ENCODE measurements at places on chromosomes 3 and 15. TPM values are rescaled to one million over a fixed set of nuclear protein-coding genes. Genes with fewer than 3 reads are reported as not detected.

The HYKK gene
- polyA plus RNA-seq, result 2.6 TPM

The SPSB4 gene
- polyA plus RNA-seq, result 5.7 TPM

The DAZL gene
- polyA plus RNA-seq, result not detected

The ISG20 gene
- polyA plus RNA-seq, result 3.1 TPM

The NTRK3 gene
- polyA plus RNA-seq, result 0.53 TPM

The TPM1 gene
- 13,651 TPM for polyA plus RNA-seq

The LSMEM2 gene
- polyA plus RNA-seq, result 29.7 TPM

The PLCH1 gene
- 0.23 TPM for polyA plus RNA-seq

The CCDC54 gene
- polyA plus RNA-seq, result not detected

The ITIH1 gene
- polyA plus RNA-seq, result not detected

DNA sequence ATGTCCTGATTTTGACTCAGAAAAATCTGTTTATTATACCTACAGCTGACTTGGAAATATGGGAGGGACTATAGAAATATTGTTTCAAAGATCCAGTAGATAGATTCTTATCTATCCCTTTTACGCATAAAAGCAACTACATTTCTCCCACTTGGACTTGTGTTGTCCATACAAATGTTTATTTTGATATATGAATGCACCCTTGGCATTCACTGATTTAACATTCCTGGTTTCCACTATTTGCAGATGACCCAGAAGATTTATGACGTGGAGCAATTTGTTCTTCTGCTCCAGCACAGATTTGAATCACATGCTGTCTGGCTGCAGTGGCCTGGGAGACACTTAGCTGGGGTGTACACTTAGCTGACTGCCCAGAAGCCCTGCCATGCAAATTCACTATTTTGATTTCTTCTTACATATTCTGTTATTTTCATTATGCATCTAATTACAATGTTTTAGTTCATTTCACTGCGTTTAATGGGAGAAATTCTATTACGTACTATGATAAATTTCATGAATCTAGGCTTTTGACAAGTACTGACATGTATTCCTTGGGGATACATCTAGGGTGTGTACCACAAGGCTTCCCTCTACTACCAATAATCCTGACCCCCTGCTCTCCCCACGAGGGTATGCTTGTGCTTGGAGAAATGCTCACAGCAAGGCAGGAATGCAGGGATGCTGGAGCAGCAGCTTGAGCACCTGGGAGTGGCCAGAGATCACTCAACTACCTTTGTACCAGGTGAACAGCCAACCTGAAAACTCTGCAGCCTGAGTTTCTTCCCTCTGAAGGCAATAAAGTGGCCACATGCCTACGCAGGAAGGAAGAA lies 223.6 kb upstream of the TBL1XR1 start:
- DNase-seq, result no peak

- DNase-seq, result no peak
Observed at GRCh38 chr3:89971329-89971728, 863.9 kb downstream of the EPHA3 start.

- DNase-seq, result no peak
Observed at GRCh38 chr3:112638327-112639020, 2.5 kb downstream of the CCDC80 start.

GRCh38 chr15:53129121-53129904 lies 339.2 kb upstream of the ONECUT1 start:
- DNase-seq, result no peak

DNA sequence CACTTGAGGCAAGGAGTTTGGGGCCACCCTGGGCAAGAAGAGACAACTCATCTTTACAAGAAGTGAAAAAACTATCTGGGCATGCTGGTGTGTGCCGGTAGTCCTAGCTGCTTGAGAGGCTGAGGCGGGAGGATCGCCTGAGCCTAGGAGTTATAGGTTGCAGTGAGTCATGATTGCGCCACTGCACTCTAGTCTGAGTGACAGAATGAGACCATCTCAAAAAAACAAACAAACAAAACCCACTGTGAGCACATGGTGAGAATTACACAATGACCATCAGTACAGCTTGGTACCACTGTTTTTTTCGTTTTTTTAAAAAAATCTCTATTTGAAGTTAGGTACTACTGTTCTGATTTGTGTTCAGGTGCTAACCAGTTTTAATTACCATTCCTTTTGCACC lies 13.6 kb downstream of the VPS39 start:
- DNase-seq, result no peak

GRCh38 chr3:14428087-14429033 lies 26.0 kb downstream of the SLC6A6 start:
- DNase-seq, result no peak

DNA sequence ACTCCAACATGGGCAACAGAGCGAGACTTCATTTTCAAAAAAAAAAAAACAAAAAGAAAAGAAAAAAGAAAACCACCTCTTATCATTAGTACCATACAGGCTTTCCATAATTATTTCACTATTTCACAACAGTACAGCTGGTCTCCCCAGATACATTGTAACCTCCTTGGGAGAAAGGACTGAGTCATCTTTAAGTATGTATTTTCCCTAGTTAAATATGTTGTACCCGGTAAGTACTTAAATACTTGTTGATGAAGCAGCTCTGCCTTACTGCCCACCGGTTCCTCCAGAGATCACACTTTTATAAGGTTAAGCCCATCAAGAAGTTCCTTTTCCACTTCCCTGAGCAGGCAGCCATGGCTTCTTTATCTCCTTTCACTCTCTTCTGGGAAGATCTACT lies 789.5 kb upstream of the CFAP20DC start:
- no peak for DNase-seq

- DNase-seq, result no peak
Observed at GRCh38 chr3:143360244-143360643, 240.7 kb downstream of the CHST2 start.

DNA sequence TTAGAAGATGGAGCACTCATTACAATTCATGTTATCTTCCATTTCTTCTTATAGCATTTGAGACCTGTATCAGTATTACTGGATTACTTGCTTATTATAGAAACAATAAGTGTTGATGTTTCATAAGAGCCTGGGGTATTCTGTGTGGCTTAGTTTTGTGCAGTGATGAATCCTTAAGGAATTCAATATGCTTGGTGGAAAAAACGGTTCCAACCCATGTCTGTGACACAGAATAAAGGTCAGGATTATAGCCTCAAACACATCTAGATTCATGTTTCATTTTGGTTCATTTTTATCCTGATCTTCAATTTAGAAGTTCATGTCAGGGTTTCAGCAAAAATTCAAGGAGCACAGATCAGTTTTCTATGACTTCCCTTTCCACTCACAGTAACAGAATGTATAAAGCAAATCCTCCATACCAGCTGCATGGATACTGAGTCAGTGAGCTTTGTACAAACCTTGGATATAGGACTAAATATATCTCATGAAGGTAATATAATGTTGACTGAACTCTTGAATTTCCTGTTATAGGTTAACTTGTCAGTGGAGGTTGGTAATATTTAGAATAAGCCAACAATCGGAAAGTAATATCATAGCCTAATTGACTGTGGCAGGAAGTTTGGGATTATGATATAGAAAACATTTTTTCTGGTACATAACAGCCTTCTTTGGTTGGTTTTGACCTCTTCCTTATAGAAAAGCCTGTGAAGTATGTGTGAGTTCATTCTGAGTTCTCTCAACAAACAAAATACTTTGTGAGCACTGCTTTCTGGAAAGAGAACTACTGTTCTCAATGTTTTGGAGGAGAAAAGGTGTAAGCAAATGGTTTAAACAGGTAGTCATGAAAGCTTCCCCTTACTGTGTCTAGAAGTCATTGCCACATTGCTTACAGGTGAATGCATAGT lies 218.2 kb upstream of the TPM1 start:
- no peak for DNase-seq

GRCh38 chr15:48423342-48423741 lies 92.1 kb downstream of the DUT start:
- DNase-seq, result no peak

GRCh38 chr15:31727612-31728011 lies 302.7 kb upstream of the CHRNA7 start:
- DNase-seq, result no peak

GRCh38 chr15:64017082-64017588 lies 29.1 kb downstream of the DAPK2 start:
- DNase-seq, result no peak

DNA sequence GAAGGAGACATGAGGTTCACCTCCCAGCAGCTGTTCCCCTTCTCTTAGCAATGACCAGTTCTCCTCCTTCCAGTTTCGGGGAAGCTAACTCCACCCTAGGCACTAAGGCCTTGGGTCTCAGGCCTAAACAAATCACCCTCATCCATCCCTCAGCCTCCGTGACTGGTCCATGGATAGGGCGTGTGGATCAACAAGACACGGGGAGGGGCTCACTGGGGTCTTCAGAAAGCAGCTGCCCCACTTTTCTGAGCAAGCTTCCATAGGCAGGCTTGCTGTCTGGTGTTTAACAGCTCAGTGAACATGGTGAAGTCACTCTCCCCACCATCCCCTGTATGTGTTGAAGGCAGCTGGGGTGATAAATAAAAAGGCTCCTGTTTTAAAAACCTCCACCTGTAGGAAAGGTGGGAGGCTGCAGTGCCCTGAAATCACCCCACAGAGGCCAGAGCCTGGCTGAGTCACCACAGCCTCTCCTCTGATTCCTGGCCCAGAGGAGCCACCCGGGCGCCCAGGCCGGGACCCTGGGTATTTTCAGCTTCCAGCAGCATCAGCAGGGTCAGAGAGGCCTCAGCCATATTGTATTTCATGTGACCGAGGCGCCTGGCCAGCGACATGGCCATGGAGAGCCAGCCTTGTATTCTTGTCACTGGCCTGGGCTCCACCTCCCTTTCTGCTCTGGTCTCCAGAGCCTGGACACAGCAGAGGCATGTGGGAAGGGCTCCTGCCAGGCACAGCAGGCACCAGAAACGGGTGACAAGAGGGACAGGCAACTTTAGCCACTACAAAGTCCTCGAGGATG lies 60.3 kb upstream of the HERC1 start:
- DNase-seq, result no peak

GRCh38 chr3:193342551-193342950 lies 36.0 kb downstream of the ATP13A5 start:
- no peak for DNase-seq

DNA sequence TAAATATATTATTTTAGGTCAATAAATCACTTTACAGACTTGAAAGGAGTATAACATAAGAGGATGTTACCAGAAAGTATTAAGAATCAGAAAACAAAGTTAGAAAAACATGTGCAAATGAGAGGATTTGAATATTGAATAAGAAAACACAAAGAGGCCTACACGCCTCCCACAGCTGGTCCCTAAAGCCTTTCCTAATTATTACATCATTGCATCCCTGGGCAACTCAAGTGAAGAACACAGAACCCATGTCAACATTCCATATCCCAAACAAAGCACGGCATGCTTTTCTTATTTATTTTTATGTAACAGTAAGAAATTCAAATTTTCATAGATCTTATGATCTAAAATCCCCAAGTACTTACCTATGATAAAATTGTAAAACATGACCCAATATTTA lies 61.2 kb downstream of the HERC1 start:
- no peak for DNase-seq

DNA sequence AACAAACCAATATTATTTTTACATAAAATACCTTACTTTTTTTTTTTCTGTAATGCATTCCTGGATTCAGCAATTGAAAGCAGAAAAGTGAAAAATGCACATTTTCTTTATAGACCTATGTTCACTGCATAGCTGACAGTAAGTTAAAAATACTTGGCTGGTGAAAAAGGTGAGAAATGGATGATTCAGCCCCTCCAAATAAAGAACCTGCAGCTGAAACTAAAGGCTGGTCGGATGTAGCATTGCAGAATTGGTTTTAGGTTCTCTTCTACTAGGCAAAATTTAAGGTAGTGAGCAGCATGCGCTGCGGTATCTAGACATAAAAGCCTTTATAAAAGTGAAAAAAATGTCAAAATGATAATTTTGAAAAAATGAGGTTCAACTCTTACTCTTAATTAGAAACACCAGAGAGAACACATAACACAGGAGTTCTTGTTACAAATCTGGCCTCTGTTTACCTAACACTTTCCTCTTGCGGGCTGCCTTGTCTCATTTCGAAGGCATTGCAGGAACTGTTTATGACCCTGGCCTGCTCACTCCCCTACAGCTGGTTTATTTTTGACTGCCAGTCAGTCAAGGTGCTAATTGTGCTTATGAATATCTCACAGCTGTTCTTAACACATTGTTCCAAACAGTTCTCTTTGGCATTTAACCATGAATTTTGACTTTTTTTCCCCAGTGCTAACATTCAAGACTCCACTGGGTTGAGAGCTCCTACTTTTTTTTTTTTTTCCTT lies 455.4 kb upstream of the TBL1XR1 start:
- DNase-seq, result no peak

DNA sequence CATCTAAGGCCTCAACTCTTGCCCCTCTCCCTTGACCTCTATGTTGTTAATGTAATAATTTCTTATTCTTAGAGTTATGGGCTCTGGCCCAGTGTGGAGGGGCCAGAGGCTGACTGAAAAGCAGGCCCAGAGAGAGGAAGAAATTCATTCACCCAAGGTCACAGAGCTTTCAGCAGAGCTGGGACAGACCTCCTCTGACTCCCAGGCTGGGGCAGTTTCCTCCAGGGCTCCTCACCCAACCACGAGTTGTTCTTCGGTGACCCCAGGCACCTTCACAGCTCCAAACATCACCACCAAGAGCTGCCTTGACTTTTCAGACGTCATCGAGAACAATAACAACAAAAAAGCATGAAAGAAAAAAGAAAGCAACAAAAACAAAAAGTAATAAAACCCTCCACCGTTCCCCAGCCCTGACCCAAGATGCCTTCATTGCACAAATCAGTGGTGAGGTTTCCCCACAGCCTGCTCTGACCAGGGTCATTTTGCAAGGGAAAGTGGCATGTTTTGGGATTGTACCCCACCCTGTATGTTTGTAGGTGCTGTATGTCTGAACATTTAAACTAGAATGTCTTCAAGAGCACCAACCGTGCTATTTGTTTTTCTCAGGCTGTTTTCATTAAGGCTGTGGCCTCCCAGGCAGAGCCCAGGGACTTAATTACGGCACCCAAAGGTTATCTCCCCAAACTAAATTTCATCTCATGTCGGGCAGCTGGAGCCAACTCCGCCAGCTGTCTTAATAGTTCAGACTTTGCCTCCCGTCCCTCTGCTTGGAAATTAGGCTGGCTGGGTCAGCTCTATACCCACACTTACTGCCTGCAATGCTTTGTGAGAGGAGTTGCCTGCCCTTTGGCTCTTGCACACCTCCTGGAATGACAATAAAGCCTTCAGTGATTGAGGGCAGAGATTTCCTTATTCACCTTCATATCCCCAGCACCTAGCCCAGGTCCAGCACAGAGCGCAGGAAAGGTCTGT lies 173.8 kb downstream of the RPLP1 start:
- DNase-seq, result no peak

DNA sequence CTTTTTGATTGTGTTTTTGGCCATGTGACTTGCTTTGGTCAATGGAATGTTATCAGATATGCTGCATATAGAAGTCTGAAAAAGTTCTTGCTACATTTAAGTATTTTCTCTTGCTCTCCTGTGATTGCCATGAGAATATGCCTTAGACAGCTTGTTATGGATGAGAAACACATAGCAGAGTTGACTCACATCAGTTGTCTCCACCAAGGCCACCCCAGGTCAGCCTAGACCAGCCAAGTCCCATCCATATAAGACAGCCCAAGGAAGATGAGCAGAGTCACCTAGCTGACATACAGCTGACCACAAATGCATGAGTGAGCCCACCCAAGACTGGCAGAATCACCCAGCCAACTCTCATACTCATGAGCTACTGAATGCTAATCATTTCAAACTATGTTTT lies 153.0 kb downstream of the THRB start:
- DNase-seq, result no peak

- no peak for DNase-seq
Observed at GRCh38 chr3:1677576-1678156, 421.0 kb upstream of the CNTN4 start.
